Endothelial cell of umbilical vein (primary cell): ENCODE measurements at places on chromosomes 7 and 10. TPM values are rescaled to one million over a fixed set of nuclear protein-coding genes. Genes with fewer than 3 reads are reported as not detected.

The OR2A12 gene
- not detected in 2 replicates for total RNA-seq

The LMOD2 gene
- not detected in 2 replicates for total RNA-seq

The ZCCHC24 gene
- total RNA-seq, result 5.7 and 8.4 TPM in 2 replicates

The LAMB4 gene
- 0.20 and 0.72 TPM in 2 replicates for total RNA-seq

The STEAP1 gene
- 39.1 and 42.7 TPM in 2 replicates for total RNA-seq

The CDHR1 gene
- 0.14 and 0.53 TPM in 2 replicates for total RNA-seq

The HYAL4 gene
- total RNA-seq, result not detected in 2 replicates

The CRTAC1 gene
- 0.72 and 3.0 TPM in 2 replicates for total RNA-seq
